T-helper 2 cell (primary cell): ENCODE measurements at places on chromosomes 1 and 21.

GRCh38 chr1:1024771-1025699, 5.1 kb downstream of the AGRN start:
- no peak for DNase-seq

- no peak for DNase-seq
These were observed 64.7 kb upstream of the LRRC7 start for GRCh38 chr1:69502991-69503390.

DNA sequence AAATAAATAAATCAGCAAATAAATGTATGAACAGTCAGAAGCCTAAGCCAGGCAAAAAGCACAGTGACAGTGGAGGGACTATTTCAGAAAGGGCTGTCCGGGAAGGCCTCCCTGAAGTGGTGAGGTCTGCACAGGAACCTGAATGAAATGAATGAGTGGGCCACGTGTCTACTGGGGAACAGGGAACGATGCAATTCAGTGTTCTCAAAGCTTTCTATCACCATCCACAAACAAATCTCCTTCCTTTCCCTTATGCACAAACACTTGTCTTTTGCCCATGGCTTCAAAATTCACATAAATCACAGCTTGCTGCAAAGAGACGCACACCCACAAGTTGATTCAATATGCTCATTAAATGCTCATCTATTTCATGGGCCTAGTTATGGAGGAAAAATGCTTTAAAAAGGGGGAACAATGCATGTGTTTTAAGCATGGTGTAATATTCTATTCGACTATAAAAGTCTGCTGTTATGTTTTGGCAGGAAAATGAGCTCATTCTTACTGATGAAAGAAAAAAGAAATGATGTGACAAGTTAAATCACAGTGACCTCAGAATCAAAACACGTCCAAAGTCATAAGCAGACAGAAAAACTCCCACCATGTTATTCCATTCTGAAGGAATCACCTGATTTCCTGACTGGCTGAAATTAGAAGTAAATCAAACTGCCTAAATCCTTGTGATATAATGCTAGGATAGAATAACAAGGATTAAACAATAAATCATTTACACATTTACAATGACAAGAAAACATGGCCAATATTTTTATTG, 21.6 kb downstream of the URB1 start:
- no peak for DNase-seq

- no peak for DNase-seq
These were observed 258.7 kb downstream of the AGBL4 start for GRCh38 chr1:49765034-49765433.

DNA sequence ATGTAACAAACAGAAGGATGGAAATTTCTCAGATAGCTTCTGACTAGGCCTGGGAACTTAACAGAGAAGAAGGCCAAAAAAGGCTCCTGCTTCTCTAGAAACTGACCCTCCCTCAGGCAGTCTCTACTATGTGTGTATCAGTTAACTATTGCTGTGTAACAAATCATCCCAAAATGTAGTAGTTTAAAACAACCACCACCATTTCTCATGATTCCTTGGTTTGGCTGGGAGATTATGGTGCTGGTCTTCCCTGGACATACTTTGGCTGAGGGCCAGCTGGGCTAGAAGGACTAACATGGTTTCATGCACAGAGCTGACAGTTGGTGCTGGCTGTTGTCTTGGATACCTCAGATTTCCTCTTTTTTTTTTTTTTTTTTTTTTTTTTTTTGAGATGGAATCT, 26.2 kb upstream of the CNN3 start:
- DNase-seq: no peak

DNA sequence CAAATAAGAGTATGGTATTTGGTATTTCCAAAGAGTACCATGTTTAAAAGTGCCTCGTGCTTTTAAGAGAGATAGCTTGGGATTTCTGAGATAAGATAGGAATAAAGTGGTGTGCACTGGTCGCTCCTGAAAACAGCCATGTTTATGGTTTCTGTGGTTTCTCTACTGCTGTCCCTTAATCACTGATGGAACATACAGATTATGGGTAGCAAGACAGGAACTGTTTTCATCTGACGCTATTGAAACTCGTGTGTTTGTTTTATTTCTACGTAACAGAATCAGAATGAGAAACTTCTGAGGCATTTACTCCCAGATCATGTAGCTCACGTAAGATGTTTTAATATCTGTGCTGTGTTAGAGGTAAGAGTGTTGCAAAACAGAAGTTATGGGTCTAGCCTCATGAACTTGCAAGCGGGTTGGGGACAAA, 126.0 kb downstream of the KIAA0319L start:
- peak; percentile 91 for DNase-seq

GRCh38 chr1:183544598-183545297, 45.5 kb downstream of the NCF2 start:
- no peak for DNase-seq

GRCh38 chr1:227793948-227794816, 21.3 kb upstream of the PRSS38 start:
- no peak for DNase-seq

DNA sequence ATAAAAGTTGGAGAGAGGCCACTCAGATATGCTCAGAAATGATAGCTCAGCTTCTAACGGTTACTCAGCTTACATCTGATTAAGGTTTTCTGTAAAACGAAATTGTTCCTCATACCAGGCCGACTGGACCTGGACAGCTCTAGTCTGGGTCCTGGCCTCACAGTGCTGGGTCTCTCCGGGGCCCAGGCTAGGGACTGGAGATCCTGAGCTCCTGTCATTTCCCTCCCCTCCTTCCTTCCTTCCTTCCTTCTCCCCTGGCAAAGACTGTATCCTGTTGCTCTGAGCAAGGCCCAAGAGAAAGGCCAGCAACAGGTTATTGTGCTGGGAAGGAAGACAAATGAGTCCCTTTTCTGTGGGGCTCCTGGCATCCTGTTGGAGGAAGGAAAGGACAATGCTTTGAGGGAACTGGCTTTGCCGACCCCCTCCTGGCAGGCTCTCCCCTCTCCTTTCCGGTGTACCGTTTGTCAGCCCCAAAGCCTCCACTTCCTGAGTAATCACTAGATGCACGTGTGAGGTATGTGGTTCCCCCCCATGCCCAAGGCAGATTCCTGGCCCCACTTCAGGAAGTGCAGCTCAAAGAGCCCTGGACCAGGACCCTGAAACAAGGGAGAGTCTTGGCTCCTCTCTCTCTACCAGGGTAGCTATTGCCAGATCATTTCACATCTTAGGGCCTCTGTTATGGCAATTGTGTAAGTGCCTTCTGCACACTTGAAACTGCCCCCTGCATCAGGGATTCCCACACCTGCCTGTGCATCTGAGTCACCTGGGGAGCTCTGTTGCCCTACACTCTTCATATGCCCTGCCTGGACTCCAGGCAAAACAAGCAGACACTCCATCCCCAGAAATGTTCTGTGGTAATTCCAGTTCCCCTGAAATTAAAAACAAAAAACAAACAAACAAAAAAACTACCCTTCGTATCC, 212.7 kb upstream of the FGGY start:
- DNase-seq: no peak

- no peak for DNase-seq
These were observed 19.5 kb downstream of the SDCCAG8 start for GRCh38 chr1:243275316-243275715.

GRCh38 chr21:31038376-31038775, at the start of gene KRTAP19-8:
Gene KRTAP19-8, minus strand, starts transcription at chr21:31038476. Its CDS starts 33 bp downstream, at chr21:31038443.
- DNase-seq: no peak

DNA sequence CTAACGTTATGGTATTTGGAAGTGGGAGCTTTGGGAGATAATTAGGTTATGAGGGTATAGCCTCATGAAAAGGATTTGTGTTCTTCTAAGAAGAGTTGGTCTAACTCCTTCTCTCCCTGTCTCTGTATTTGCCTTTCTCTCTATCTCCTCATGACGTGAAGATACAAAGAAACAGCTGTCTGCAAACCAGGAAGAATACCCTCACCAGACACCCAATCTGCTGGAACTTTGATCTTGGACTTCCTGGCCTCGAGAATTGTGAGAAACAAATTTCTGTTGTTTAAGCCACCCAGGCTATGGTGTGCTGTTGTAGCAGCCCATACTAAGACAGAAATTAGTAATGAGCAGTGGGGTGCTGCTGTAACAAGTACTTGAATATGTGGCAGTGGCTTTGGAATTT, 16.1 kb downstream of the C1orf141 start:
- no peak for DNase-seq

DNA sequence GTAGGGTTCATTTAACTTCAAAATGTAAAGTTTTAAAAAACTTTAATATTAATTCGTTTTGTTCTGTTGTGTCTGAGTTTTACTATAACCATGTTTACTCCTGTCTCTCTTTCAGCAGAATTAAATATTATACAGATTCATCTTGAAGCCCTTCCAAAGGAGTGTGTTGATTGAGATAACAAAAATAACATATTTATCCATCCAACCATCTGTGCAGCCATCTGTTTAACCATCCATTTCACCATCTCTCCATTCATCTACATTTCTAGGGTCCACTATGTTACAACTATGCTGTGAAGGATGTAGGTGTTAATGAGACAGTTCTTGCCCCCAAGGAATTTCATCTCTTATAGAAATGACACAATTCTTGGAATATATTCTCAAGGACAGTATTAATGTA, 36.0 kb upstream of the GNG12 start:
- DNase-seq: no peak

DNA sequence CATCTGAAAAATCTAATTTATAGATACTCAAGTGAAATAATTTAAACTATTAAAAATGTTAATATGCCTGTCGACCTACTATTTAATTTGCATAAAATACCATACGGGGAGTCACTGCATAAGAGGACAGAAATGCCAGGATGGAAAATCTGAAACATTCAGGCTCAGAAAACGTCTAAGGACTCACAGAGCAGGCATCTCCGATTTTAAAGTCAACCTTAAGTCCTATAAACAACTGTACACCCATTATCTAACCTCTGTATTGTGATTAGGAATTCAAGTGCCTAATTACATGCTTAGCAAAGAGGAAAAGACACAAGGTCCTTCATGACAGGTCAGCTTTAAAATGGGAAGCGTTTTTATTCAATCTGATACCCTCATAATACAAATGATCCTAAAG, 49.2 kb downstream of the ZBTB18 start:
- no peak for DNase-seq

DNA sequence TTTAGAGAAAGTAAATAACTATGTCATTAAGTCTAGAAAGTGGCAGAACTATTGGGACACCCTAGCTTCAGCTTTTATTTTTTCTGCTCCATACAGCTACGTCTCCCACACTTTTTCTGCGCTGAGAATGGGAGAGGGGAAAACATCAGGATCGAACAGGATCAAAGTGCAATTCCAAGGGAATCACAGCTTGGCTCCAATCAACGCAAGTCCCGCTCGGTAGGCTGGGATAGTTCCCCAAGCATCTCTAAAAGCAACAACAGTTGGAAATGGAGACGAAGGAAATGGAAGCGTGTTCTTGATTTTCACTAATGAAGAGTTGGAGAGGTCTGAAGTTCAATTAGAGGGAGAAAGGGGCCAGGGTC, 536 bp downstream of the HMGCL start:
- no peak for DNase-seq

- no peak for DNase-seq
These were observed 72.9 kb downstream of the IVNS1ABP start for GRCh38 chr1:185244015-185244747.

DNA sequence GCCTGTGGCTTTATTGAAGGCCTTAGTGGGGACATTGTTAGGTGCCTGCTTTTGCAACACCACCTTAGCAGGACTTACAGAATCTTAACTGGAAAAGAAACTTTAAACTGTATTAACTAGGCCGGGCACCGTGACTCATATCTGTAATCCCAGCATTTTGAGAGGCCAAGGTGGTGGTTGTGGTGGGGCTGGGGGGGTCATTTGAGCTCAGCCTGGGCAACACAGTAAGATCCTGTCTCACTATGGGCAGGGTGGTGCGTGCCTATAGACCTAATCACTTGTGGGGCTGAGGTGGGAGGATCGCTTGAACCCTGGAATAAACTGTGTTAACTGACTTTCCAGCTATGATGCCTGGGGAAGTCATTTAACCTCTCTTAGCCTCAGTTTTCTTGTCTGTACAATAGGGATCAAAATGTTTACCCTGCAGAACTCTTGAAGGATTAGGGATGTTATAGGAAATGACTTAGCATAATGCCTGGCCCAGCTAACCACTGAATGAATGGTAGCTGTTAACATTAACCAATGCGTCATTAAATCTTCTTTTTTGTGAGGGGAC, 39.5 kb downstream of the IER5 start:
- DNase-seq: no peak

- no peak for DNase-seq
These were observed 11.4 kb downstream of the CAPN8 start for GRCh38 chr1:223654083-223654482.

- no peak for DNase-seq
These were observed 248.9 kb downstream of the NTNG1 start for GRCh38 chr1:107389410-107390396.

- no peak for DNase-seq
These were observed 54.9 kb upstream of the WASF2 start for GRCh38 chr1:27544834-27545233.

GRCh38 chr1:15417059-15417934, 7.6 kb downstream of the EFHD2 start:
- peak; percentile 90 for DNase-seq

DNA sequence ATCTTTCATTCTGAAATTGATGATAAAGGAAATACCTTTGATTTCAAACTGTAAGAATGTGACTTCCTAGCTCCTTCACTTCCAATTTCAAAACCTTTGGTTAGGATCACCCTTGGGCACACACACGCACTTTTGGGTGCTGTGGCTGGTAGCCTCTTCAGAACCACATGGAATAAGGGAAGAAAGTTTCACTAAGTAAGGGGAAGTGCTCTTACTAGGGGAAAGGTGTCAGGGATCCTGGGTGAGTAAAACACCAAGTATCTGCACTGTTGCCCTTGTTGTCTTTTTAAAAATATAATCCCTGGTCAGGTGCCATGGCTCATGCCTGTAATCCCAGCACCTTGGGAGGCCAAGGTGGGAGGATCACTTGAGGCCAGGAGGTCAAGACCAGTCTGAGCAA, 132.4 kb downstream of the SDCCAG8 start:
- DNase-seq: no peak

DNA sequence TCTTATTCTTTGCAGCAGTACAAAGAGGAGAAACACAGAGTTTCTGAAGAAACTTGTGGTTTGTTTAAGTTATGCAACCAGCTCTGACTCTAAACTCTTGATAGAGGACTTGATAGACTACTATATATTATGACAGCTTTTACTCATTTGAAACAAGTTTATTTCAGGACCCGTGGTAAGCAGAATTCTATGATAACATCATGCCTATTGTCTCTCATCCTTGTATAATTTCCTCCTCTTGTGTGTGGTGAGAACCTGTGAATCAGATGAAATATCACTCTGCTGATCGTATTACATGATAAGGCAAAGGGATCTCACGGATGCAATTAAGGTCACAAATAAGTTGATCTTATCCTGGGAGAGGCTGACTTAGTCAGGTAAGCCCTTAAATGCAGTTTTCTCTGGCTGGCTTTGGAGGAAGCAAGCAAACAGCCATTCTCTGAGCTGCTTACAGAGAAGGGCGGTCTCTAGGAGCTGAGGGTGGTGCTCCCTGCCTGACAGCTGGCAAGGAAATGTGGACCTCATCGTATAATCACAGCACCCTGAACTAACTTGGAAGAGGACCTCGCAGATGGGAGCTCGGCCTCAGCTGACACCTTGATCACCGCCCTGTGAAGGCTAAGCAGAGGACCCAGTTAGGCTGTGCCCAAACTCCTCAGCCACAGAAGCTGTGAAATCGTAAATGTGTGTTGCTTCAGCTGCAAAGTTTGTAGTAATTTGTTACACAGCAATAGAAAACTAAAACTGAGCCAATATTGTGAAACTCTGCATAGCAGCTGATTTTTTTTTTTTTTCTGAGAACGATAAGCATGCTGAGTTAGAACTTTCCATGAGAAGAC, 151.1 kb upstream of the DPT start:
- no peak for DNase-seq

GRCh38 chr1:55631509-55631908, 416.3 kb upstream of the USP24 start:
- DNase-seq: no peak

- no peak for DNase-seq
These were observed 697 bp downstream of the SLC22A15 start for GRCh38 chr1:115976921-115977498.
